MV-4-11 (cell line): ENCODE measurements at places on chromosomes 7 and 10.
A peak's percentile ranks its signal among the peaks of the same experiment; 100 is the strongest.

- no peak for DNase-seq
These were observed 434.6 kb downstream of the PAXIP1 start for GRCh38 chr7:154568346-154568745.

DNA sequence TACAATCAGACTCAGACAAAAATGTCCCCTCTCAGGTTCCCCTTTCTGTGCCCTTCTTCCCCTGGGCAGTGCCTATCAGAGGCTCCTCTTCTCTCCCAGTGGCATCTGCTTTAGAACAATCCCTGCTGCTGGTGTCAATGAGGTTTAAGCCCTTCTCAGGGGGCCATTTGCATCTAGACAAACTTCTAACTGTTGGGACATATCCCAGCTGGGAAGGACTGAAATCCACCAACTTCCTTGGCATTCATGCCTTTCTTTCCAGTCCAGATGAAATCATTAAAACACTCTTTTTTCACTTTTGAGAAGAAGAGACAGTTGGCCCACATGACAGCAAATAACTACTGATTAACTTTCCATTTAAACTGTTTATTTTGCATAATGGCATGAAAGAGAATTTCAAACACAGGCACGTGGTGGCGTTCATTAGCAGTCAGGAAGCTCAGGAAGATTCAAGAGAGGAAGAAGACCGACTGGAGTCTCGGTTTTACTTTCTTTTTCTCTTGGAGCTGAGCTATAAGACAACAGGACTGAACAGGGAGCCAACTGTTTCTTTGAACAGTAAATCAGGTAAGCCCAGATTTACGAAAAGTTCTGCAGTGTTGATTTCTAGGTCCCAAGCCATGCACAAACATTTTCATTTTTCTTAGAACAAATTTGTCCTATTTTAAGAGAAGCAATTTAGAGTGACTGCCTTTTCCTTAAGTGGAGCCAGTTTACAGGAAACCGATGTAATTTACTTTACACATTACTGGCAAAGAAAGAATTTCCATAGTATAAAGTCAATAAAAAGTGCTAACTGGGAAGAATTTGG, at the start of gene GIMAP2:
Gene GIMAP2 (plus strand): TSS at position 488 of the 811 bp plus-strand sequence. CDS start 1,354 bp downstream, outside the sequence.
- DNase-seq, result peak; percentile 78

DNA sequence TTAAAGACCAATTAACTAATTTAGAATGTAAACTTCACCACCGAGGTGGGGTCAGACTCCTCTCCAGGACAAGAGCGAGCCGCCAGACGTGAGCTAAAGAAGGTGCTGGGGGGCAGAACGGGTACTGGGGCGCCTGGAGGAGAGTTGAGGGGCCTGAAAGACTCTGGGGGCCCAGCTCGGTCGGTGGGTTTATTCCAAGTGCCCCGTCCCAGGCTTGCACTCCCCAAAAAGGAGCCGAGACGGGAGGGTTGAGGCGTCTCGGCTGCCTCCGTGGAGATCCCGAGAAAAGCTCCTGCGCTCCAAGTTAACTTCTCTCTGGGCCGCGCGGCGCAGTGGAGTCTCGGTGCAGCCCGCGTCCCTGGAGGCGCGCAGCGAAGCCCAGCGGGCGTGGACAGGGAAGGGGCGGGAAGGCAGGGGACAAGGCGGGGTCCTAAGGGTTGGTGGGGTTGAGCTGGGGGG, 553.3 kb downstream of the TFEC start:
- DNase-seq, result no peak

DNA sequence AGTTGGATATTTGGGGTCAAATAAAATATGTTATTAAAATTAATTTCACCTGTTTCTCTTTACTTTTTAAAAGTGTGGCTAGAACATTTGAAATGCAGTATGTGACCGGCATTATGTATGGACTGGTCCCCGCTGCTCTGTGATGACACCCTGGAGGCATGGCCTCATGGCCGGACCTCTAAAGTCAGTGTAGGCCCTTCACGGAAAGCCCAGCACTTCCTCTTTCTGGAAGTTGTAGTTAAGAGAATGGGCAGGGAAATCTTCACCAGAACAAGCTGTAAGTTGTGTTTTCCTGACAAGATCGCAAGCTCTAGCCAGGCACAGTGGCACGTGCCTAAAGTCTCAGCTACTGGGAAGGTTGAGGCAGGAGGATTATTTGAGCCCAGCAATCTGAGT, 38.3 kb upstream of the SRGN start:
- peak; percentile 87 for DNase-seq

DNA sequence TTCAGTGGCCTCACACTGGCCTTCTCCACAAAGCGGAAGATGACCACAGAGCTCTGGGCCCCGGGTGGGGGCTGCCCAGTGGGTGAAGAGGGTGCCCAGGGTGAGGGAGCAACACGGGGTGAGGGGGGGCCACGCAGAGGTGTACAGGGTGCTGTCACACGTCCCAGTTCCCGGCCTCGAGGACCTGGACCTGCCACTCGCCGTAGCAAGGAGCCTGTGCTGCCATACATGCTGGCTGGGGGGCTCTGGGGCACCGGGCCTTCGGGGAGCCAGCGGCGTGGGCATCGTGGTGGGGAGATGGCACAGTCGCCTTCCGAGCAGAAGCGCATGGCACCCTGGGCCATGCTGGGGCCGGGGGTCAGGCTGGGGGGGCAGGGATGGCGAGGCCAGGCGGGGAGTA, 1.9 kb downstream of the PSD start:
- no peak for DNase-seq

GRCh38 chr10:117936141-117936540, 110.6 kb downstream of the RAB11FIP2 start:
- peak; percentile 89 for DNase-seq

DNA sequence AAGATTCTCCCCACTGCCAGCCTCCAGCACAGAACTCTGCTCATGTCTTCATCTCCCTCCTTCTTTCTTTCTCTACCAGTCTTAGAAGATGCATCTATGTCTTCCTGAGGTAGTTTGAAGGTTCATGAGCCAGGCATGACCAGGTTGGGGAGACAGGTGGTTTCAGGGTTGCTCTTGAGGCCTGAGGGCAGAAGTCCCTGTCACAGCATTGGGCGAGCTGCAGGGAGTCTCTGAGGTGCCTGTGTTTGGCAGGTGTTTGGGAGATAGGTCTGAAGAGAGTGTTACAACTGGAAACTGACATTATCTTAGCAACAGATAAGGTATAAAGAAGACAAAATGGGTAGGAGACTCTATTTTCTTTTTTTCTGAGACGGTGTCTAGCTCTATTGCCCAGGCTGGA, 18.7 kb downstream of the PRSS2 start:
- DNase-seq, result no peak

GRCh38 chr7:106947244-106947728, 82.2 kb downstream of the PIK3CG start:
- peak; percentile 69 for DNase-seq

DNA sequence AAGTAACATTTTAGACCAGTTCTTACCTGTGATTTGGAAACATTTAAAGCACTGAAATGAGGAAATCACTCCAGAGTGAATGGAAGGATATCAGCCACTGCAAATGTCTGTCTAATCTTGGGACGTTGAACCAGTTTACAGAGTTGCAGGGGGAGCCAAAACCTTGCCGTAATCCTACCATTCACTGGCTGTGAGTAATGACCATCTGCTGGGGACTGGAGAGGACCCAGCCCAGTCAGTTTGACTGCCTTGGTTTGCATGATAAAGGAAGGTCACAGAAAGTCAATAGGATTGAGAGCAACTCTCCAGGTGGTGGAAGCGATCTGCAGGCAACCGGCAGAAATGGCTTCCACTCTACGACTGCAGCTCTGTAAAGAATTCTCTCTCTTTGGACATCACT, 167.2 kb downstream of the AKR1D1 start:
- DNase-seq, result no peak
